T47D (cell line): ENCODE measurements at places on chromosomes 1 and 21.
A peak's percentile ranks its signal among the peaks of the same experiment; 100 is the strongest.

DNA sequence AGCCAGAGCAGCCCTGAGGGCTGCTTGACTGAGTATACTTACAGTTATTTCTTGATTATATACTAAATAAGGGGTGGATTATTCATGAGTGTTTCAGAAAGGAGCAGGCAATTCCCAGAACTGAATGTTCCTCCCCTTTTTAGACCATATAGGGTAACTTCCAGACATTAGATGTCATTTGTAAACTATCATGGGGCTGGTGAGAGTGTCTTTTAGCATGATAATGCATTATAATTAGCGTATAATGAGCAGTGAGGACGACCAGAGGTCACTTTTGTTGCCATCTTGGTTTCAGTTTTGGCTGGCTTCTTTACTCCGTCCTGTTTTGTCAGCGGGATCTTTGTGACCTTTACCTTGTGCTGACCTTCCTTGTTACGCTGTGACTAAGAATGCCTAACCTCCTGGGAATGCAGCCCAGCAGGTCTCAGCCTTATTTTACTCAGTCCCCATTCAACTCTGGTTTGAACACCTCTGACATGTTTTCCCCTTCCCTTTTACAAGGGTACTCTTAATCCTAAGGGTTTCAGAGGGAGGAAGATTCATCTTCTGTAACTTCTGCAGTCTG, 16.2 kb downstream of the KCTD3 start:
- peak; percentile 89 for DNase-seq

DNA sequence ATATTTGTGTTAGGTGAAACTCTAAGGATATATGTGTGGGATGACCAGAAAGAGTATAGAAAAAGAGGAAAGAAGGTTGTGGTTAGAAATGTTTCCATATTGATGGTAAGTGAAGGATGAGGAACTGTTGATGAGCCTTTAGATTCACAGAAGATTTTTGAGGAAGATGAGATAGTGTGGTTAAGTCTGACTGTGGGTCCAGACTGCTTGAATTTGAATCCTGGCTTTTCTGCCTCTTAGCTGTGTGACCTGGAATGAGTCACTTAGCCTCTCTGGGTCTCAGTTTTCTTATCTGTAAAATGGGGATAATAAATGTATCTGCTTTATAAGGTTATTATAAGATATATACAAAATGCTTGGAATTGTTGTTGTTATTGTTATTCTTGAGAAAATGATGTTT, 27.5 kb downstream of the RGL1 start:
- DNase-seq, result no peak

- DNase-seq, result no peak
These were observed 5.8 kb upstream of the KCNJ15 start for GRCh38 chr21:38250991-38251418.

DNA sequence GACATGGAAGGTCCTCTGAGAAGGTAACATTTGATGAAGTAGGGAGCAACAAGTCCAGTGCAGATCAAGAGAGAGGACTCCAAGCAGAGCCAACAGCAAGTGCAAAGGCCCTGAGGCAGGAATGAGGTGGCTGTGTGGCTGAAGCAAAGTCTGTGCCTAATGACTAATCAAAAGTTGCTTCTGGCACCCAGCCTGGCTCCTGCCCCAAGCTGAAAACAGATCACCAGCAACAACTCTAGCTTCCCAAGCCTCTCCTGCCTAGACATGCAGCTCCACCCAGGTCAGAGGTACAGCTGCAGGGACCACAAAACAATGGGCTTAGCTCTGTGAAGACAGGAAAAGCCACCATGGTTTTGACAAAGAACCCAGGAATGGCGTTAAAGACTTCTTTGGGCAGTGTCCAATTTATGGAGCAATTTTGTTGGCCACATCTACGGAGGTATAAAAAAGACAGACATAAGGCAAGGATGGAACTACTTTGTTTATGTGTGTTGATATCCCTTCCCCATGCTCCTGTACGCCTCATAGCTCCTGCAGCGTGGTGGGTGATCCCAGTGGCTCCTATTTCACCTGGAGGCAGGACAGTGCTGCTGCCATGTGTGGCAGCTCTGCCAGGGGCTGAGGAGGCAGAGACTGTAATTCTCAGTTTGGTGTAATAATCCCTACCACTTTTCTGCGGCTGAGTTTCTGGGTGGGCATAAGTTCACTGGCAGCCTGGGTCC, 26.4 kb upstream of the IGSF3 start:
- DNase-seq, result no peak

- DNase-seq, result no peak
These were observed 155.1 kb downstream of the SIPA1L2 start for GRCh38 chr1:232474826-232475225.

DNA sequence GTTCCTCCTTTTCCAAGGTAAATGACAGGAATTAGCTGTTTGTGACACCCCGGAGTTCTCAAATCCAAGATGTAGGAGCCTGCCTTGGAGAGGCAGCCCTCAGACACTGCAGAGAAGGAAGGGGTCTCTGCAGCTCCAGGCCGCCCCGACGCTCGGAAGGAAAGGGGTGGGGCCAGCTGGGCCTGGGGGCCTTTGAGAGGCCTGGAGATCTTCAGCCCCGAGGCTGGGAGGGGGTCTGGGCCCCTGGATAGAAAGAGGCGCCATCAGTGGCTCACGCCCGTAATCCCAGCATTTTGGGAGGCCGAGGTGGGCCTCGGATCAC, 1.1 kb upstream of the TNFRSF18 start:
- no peak for DNase-seq

- DNase-seq, result no peak
These were observed 52.8 kb downstream of the WNT9A start for GRCh38 chr1:227894831-227895451.

DNA sequence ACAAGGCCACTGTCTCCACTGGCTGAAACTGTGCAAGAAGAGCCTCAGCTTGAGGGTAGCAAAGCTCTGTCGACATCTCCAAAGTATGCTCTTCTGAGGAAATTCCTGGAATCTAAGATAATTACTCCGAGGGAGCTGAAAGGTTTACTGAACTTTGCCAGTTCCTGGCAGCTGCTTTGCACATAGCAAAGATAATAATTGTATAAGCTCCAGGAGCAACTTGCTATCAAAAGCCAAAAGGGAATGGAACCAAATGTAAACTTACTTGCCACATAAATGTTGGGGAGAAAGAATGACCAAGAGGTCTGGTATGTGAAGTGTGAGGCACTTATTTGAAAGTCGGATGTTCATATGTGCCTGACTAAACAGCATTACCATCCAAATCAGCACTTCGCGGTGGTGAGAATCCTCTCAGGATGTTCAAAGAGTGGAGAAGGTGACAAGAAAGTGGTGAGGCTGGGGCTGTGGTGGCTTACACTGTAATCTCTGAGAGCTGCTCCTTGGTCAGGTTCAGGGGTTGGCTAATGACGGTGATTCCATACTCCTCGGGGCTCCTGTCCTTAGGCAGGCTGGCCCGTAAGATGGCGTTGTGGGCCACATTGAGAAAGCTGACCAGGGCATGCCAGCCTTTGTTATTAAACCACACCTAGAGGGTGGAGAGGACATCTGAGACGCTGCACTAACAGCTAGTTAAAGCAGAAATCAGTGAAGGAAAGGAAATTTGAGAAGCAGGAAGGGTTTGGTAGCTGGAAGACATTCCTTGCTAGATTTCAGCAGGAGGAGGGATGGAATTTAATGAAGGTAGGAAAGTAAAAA, 100.0 kb downstream of the ABCA4 start:
- no peak for DNase-seq

DNA sequence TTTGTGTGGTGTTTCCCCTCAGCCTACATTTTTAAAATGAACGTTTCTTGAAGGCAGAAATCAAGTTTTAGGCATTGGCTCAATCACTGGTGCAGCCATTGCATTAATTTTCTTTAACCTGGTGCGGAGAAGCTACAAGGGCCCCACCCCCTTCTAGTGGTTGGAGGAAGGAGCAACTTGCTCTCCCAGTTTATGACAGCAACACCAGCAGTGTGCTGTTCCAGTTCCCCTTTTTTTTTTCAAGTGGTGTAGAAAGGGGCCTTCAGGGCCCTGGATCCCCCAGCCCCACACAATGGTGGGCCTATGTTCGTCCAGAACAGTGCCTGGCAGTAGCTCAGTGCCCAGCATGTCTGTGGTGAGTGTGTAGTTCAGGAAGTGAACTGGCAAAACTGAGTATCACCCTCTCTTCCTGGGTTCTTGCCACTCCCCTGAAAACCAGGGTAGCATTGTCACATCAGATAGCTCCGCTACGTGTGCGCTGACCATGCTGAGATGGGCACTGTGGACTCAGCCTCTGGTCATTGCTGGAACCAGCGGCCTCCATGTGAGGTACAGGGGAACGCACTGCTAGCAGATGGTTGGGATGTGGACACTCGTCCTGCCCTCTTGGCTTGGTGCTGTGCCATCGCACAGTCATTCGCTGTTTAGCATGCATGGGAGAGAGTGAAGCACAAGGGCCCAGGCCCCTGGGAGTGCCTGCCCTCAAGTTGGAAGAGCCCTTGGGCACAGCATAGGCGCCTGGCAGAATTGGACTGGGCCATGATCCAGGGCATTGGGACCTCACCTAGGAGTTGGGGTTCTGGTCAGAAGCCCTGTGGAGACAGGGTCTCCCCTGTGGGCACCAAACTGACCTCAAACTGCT, 7.2 kb downstream of the ARF1 start:
- DNase-seq, result no peak

DNA sequence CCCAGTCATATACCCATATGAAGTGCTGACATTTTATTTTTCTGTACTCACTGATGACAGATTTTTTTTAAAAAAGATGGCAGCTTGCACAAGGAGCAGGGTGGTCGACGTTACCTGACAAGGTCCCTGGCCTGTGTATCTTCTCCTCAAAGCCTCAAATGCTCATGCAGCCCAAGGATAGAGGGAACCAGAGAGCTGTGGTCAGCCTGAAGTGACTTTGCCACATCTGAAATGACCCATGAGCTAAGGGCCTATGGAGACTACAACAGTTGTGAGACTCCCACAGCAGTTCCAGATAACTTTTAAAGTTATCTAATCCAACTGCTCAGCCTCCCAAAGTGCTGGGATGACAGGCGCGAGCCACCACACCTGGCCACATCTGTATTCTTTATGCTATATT, 131.1 kb downstream of the GLUL start:
- no peak for DNase-seq

DNA sequence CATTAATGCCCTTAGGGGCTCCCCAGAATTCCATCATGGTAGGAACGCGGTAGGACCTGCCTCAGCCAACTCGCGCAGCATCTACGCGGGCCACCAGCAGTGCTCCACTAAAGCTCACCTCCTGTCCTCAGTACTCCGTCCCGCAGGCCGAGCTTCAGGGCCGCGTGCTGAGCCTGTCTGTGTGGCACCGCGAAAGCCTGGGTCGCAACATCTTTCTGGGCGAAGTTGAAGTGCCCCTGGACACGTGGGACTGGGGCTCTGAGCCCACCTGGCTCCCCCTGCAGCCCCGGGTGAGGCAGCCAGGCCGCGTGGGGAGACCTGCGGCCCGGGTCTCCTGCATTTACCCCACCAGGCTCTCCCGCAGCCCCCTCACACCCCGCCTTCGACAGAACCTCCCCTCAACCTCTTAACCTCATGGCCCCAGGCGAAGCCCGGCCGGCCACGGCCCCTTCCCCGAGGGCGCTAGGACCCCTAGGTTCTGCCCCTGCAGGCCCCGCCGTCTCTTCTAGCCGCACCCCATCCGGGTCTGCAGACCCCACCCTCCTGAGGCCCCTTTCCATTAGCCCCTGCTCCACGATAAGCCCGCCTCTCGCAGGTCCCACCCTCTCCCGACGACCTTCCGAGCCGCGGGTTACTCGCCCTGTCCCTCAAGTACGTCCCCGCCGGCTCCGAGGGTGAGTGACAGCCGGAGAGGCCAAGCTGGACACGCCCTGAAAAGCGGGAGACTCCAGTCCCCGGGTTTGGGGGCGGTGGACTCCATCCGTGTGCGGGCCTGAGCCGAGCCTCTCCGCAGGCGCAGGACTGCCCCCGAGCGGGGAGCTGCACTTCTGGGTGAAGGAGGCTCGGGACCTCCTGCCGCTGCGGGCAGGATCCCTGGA, 9.1 kb downstream of the SYTL1 start:
- DNase-seq, result no peak

- no peak for DNase-seq
These were observed 1256.9 kb downstream of the BRINP3 start for GRCh38 chr1:189220750-189221149.

DNA sequence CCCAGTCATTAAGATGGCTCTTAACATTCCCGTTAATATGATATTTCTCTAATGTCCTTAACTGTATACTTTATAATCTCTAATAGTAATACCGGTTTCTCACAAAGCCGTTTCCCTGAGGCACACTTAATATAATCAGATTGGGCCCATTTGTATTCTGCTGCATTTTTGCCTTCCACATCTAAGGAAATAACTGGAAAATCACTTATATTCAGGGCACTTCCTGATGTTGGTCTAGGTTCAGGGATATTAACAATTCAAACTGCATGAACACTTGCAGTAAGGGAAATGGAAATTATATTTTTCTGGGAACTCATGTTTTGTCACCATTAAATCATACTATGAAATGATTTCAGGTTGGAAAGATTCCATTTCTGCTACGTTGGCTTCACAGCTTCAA, 119.8 kb downstream of the TPR start:
- no peak for DNase-seq

- DNase-seq, result no peak
These were observed 39.7 kb downstream of the TMCC2 start for GRCh38 chr1:205267306-205267902.

DNA sequence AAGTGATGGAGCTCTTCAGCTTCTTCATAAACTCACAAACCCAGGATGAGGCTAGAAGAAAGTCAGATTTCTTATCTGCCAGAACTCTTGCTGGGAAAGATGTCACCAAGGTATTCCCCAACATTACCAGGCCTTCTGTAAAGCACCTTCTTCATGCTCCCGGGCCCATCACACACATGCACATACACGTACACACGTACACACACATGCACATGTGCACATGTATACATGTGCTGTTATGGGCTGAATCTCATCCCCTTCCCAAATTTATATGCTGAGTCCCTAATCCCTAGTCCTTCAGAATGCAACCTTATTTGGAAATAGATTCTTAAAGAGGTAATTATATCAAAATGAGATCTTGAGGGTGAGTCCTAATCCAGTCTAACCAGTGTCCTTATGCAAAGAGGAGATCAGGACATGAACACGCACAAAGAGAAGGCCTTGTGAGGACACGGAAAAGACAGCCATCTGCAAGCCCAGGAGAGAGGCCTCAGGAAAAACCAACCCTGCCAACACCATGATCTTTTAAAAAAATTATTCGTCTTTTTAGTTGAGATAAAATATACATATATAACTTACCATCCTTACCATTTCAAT, 76.4 kb upstream of the LYST start:
- DNase-seq, result no peak

DNA sequence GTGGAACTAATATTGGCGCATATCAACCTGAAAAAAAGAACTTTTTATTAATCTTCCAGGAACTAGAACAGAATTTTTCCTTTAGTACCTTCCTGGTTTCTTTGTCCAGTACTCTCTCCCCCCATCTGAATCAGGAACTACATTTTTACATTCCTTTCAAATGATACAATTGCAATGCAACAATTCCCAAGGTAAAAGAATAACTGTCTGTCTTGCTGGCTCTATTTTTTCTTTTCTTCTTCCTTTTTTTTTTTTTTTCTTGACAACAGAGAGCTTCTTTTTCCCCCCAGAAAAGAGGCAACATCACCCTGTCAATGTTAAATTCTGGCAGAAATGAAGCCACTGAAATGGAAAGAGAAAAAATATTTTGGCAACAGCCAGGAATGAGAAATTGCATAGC, 4.5 kb upstream of the CD101 start:
- no peak for DNase-seq

- no peak for DNase-seq
These were observed 920 bp downstream of the MTR start for GRCh38 chr1:236795757-236796667.

- no peak for DNase-seq
These were observed 40.2 kb downstream of the EXO1 start for GRCh38 chr1:241888232-241888631.
